ENCODE measurements at places on chromosomes 12 and 14. TPM values are rescaled to one million over a fixed set of nuclear protein-coding genes. Genes with fewer than 3 reads are reported as not detected.

DNA sequence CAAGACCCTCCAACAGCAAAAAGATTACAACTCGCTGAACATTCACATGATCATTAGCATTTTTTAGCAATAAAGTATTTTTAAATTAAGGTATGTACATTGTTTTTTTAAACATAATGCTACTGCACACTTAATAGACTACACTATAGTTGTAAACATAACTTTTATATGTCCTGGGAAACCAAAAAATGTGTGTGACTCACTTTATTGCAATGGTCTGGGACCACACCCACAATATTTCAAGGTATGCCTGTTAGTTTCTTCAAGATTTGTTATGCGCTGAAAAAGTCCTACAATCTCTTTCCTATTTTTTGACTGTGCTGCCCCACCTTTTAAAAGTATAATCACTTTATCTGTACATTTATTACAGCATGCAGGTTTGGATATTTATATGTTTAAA lies 30.4 kb upstream of the PCNX4 start:
- DNase-seq = no peak

DNA sequence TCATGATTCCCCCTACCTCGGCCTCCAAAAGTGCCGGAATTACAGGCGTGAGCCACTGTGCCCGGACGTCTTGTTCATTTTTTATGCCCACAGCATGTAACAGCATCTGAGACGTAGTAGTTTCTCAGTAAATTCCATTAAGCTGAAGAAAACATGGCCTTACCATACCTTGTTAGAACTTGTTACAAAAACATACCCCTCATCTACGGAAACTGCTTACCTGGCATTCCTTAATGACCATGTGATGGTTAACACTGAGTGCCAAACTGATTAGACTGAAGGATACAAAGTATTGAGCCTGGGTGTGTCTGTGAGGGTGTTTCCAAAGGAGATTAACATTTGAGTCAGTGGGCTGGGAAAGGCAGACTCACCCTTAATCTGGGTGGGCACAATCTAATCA lies 186.8 kb downstream of the CEP128 start:
- DNase-seq = no peak

MORN3 gene
- 0.93 TPM for total RNA-seq

SIRT4 gene
- 4.1 TPM for total RNA-seq

GRCh38 chr12:116964054-116965050 lies 53.6 kb downstream of the FBXW8 start:
- DNase-seq = no peak

DNA sequence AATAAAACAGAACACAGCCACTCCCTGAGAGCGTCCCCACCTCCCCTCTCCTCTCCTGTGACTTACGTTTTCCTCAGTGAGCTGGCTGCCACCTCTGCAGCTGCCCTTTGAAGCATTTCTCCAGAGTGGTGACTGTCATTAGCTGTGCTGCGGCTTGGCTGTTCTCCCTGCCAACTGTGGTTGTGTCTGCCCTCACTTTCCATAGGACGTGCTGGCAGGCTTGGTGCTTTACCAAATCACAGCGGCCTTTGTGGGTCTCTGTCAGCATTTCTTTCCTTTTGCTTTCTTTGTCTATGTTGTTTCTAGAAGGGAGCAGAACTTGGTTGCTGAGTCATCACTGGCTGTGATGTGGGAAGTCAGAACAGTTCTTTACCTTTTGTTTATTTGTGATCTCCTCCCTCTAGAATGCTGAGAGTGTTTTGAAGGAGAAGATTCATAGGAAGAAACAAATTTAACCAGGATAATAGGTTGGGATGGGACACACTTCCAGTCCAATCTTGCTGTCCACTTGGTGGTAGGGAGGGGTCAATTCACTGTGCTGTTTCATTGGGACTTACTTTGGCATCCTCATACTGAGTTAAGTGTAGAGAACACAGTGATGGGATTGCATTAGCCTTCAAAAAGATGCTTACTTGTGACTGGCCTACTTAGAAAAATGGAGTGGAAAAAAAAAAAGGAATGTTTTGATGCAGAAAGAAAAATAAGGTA lies 88.2 kb downstream of the TMX1 start:
- no peak for DNase-seq
